Activated CD4-positive, alpha-beta T cell treated with anti-CD3 and anti-CD28 coated beads, Interleukin-2, amount 10 ng/mL, durations not matched to agents 7 days and 5 days (primary cell): ENCODE measurements at places on chromosomes 6 and 20. TPM values are rescaled to one million over a fixed set of nuclear protein-coding genes. Genes with fewer than 3 reads are reported as not detected.

DNA sequence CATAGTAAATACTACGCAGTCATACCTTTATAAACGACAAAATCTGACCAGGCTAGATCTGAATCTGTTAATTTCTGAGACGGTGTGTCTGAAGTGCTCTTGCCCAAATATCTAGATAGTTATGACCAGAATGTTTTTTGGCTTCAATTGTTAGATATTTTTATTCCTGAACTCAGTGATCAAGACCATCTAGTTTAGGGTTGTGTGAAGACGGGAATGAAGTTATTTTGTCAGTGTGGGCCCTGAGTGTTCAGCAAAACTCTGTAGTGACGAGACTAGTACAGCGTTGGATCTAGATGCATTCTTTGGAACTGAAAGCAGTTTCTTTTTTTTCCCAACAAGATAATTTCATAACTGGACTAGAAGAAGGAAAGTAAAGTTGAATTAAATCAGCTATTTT lies 3.1 kb downstream of the STXBP5 start:
- no peak for DNase-seq

DNA sequence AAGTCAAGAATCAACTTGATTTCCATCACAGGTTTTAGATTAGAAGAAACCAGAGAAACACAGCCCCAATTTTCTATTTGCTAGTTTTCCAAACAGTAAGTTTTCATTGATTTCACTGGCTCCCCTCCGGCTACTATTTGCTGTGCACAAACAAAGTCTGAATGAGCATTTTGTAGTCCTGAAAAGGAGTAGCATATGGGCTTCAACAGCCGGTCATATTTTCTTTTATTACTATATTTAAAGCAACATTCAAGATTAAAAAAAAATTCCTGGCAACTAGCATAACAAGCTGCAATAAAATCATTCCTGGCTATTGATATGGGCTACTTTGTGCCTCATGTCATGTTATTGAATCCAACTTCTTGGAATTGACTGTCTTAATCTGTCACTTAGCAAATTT lies 48.3 kb downstream of the CARMIL1 start:
- DNase-seq = no peak

DNA sequence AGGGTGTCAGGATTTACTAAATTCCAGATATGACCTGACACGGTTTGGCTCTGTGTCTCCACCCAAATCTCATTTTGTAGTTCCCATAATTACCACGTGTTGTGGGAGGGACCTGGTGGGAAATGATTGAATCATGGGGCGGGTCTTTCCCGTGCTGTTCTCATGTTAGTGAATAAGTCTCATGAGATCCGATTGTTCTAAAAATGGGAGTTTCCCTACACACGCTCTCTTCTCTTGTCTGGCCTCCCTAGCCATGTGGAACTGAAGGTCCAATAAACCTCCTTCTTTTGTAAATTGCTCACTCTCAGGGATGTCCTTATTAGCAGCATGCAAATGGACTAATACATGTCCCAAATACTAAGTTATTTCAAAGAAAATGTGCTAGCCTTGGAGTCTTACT lies 121.1 kb downstream of the CENPW start:
- no peak for DNase-seq

DNA sequence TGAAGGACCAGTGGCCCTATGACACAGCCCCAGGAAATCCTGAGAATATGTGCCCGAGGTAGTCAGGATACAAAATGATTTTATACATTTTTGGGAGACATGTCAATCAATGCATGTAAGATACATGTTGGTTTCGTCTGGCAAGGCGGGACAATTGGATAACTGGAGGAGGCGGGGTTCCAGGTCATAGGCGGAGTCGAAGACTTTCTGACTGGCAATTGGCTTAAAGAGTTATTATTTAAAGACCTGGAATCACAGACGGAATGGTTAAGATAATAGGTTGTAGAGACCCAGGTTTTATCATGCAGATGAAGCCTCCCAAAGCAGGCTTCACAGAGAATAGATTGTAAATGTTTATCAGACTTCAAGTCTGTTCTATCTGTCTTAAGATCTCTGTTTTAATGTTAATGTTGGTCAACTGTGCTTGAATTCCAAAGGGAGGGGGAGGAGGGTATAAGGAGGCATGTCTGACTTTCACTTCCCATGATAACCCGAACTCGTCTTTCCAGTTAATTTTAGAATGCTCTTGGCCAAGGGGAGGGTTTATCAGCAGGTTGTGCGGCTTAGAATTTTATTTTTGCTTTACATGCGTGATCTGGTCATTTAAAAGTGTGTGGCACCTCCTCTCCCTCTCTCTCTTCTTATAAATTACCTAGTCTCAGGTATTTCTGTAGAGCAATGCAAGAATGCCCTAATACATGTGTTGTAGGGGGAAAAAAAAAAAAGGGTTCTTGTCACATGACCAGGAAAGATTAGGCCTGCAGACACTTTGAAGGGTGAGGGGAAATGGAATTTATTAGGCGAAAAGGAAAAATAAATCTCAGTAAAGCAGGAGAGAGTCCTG lies 230.7 kb downstream of the NFATC2 start:
- DNase-seq = no peak

DNA sequence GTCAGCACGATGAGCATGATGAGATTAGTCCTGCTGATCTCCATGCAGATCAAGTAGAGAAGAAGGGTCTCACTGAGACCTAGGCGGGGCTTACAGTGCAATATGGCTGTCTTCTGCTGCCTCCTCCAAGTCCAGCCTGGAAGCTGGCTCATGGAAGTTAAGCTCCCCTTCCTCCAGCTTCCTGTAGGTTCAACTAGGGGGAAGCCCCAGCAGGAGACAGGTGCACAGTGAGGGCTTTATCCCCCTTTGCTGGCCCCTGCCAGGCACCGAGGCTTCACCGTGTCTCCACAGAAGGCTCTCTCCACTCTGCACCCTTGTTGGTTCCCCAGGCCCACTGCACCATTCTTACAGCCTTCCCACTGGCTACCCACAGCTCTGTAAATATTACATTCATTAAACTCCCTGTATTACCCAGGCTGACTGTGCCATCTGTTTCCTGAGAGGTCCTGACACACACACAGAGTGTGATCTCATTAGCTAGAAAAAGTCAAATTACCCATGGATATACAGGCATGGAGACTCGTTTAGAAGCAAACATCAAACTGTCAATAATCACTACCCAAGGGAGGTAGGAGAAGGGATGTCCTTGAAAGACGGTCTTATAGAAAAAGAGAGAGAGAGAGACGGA lies 90.4 kb downstream of the SLC2A10 start:
- DNase-seq = no peak

Gene GPX5
- total RNA-seq = not detected

Gene OXT
- total RNA-seq = not detected

Gene FAM120B
- total RNA-seq = 33.0 TPM

Gene SYCP2
- total RNA-seq = 7.6 TPM

Gene NFATC2
- total RNA-seq = 62.0 TPM
